ENCODE measurements at places on chromosomes 6 and 20.

- DNase-seq = no peak
Observed at GRCh38 chr20:61731363-61732181, 334.1 kb downstream of the TAF4 start.

GRCh38 chr6:134031696-134032255 is 20.6 kb downstream of the SLC2A12 start:
- no peak for DNase-seq

GRCh38 chr6:10331334-10331968 is 83.4 kb downstream of the TFAP2A start:
- DNase-seq = no peak

- no peak for DNase-seq
Observed at GRCh38 chr20:41040855-41041254, 12.2 kb downstream of the TOP1 start.

DNA sequence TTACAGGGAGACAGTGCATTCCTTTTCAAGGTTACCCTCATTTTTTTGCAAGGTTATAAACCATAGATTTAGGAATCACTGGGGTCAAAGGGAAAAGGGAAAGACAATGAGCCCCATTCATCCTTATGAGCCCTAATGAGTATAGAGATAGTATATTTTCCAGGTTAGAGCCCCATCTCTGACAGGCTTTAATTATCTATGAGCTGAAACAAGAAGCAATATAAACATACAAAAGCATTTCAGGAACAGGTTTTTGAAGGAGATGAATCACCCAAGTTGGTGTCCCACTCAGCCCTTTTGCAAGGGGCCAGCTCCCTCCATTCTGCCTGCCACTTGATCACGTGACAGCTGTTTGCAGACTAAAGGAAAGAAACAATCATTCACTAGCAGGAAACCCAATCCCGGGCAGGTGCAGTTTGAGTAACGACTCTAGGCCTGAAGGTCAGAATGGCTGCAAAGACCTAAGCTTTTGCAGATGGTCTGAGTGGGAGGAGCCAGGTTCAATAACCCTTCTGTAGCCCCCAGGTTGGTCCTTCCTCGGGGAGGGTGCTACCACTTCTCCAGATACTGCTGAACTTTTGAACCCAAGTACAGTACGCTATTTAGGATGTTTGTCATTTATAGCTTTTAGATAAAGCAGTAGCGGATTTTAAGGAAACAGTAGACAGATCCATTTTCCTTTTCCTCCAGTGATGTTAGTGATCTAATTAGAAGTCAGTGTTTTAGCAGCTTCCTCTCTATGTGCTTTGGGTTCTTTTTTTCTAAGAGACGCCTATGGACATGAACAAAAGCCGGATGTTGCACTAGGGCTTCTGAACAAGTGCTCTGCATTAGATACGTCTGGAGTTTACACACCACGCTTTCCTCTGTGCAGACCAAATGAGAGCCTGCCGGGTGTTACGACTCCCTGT is 253.2 kb downstream of the SOX4 start:
- DNase-seq = no peak

All from stimulated activated CD8-positive, alpha-beta memory T cell treated with anti-CD3 and anti-CD28 coated beads, Interleukin-4, amount 100 ng/mL, for 4 hours (primary cell).